Esophagus squamous epithelium (tissue), 5 donors: ENCODE measurements at places on chromosomes 7 and 10.

- no peak for DNase-seq
Observed at GRCh38 chr10:100725071-100725471, 20.3 kb upstream of the PAX2 start.

DNA sequence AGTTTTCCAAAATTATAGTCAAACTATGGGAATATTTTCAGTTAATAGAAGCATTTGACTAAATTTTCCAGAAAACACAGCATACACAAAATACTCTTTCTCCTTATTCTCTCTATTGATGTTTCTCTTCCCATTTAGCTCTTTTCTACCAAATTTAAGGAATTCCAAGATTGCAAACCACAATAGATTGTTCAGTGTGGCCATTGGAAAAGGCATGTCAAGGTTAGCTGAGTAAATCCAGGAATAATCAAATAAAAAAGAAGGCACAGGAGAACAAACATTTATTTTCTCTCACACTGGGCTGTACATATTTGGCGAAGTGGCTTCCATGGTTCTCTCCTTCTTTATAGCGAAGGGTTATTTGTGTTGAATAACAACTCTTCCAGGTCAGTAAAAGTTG, 117.3 kb downstream of the THSD7A start:
- no peak for DNase-seq

DNA sequence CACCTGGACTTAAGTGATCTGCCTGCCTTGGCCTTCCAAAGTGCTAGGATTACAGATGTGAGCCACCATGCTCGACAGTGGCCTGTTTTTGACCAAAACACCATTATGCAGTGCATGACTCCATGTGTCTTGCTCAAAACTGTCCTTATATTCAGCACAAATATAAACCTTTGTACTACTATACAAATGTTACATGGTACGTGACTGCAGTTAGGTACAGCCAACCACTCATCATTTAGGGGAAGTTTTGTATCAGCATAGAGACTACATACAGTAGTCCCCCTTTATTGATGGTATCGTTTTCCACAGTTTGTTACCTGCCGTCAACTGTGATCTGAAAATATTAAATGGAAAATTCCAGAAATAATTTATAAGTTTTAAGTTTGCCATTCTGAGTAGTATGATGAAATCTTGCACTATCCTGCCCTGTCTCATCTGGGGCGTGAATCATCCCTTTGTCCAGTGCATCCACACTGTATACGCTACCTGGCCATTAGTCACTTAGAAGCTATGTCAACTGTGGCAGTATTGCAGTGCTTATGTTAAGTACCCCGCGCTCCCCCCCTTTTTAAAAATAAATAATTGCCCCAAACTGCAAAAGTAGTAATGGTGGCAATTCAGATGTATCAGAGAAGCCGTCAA, 23.3 kb upstream of the ZNF282 start:
- no peak for DNase-seq

- DNase-seq = no peak
Observed at GRCh38 chr10:101221963-101222531, 7.2 kb downstream of the LBX1 start.

DNA sequence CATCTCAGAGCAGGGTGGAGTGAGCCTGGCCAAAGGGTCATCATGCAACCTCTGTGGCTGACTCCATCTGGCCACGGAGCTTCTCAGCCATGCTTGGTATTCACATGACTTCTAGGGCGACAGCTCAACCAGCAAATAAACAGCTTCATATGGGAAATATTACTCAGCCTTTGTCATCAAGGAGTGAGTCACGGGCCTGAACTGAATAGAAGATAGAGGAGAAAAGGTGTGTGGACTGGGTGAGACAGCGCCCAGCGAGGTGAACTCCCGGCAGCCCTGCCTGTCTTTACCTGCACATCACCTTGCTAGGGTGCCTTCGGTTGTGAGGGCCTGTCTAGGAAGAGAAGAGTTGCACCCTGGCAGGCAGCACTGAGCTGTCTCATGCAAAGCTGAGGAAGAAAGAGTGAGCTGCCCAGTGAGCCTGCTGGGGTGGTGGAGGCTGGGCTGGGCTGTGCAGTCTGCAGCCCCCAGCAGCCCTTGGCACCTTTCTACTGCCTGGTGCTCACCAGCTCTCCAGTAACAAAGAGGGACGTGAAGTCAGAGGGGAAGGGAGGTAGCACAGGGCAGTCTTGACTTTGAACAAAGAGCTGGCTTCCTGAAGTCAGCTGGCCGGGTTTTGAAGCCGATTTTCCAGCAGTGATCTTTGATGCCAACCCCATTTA, 114.2 kb downstream of the EGFR start:
- no peak for DNase-seq

- no peak for DNase-seq
Observed at GRCh38 chr10:101063050-101063525, 1.3 kb downstream of the KAZALD1 start.

DNA sequence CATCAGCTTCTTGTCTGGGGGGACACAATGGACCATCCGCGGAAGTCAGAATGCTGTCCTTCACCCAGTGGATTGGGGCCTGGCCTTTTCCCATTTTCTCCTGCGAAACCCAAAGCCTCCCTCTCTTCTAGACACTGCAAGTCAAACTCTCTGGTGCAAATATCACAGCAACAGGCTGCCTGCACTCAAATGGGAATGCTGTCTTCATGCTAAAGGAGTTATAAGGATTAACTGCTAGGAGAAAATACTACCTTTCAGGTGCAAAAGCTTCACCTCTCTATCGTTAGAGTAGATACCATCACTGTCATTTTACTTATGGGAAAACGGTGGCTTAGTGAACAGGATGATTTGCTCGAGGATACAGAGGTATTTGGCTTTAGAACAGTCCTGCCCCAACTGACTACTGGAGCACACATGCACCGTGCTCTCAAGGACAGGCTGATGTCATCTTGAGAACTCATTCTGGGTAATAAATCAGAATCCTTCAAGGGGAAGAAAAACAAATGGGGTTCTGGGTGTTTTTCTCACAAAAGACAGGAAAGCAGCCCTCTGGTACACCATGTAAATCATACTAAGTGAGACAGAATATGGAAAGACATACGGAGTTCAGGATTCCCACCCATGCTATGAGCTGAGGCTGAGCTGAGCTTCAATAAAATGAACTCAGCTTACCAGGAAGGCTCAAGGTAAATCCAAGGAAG, 100.9 kb downstream of the SAMD9 start:
- DNase-seq = no peak

DNA sequence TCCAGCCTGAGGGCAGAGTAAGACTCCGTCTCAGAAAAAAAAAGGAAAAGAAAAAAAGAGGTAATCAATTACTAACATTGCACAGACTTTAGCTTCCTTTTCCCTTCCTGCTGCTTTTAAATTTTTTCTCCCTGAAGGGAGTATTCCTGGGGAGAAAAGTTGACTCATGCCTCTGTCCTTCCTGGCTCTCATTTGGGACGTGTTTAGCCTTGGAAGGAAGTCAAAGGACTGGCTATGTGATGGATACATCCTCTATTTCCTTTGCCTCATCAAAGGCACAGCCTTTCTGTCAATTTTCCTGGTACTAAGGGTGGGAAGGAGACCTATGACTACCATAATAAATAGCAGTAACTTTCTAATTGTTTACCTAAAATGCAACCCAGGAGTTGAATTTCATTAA, 77.6 kb downstream of the ITGA8 start:
- DNase-seq = no peak

DNA sequence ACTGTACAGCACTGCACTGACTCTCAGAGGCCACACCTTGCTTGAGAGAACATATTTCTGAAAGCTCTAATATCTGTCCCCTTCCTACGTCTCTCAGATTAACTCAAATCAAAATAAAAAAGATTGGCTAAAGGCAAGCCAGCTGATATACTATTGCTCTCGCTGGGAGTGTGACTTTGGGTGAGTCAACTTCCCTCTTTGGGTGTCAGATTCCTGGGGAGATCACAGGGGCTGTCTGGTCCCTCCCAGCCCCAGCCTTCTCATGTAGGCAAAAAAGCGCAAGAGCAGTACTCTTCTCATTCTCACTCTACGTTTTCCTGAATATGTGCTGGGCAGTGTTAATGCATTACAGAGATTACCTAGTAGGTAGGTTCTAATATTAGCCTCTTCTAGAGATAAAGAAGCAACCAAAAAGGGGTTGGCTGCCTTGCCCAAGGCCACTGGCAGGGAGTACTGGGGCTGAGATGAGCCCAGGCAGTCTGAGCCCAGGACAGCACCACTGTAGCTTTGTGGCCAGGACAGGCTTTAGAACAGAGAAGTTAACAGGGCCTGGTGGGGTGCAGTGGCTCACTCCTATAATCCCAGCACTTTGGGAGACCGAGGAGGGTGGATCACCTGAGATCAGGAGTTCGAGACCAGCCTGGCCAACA, 9.1 kb upstream of the DENND2A start:
- no peak for DNase-seq

DNA sequence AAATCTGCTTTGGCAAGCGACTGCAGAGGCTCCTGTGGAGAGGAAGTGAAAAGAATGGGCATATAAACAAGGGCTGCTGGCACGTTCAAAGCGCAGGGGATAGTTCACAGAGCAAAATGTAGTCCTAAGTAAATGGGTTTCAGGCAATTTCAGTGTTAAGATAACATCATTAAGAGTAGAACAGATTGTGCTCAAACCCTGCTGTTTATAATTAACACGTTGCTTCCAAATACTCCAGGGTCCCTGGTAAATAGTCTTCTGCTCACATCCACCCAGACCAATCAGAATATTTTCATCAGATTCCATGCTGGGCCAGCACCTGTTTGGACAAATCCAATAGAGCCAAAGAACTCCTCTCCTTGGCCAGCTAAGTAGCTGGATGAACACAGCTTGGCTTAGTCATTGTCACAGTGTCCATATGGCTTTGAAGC, 81.4 kb downstream of the ORC5 start:
- no peak for DNase-seq

DNA sequence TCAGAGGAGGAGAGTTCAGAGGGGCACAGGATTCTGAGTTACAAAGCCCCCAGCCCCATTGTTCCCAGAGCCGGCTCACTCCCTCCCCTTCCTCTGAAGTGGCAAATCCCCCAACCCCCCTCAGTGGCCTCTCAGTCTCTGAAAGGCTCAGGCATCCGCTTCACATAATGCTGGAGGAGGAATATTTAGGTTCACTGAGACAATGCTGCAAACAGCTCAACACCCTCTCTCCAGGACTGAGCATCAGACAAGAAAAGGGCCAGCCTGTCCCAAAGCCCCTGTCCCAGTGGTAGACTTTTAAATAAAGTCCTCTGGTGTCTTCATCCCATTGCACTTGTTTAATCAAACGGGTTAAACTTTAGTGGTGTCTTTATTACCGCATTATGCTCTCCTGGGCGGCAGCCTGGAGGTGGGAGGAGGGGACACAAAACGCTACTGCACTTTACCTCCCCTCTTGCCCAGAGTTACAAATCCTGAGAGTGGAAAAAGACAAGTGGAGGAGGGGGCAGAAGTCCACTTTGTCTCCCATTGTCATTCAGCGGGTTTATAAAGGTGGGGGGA, 257.9 kb downstream of the FGFR2 start:
- DNase-seq = no peak

DNA sequence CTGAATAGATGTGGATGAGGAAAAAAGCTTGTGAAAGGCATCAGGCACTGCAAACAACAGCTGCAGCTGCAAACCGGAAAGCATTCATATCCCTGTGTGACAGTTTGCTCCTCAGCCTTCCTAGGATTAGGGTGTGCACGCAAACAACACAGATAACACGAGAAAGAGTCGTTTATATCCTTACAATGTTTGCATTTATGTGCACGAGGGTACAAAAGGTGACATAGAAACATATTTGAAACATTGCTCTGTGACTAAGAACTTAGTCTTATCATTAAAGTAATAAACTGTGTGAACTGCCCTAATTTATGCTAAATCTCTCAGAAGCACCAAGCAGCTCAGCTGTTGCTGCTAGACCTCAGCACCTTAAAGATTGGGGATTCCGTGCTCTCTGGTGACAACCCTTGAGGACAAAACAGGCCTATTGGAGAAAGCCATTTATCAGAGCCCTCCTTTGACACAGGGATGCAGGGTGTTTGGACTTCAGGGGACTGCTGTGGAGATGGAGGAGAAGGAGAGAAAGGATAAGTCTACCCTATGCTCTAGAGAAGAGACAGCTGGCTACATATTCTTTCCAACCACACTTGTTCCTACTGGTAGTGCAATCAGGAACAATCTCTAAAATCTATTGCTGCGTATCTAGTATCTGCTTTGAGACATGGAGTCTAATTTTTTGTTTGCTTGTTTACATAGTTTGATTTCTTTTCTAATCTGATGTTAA, 176.2 kb downstream of the GNAT3 start:
- no peak for DNase-seq

- DNase-seq = no peak
Observed at GRCh38 chr10:50152792-50153272, 85.1 kb downstream of the WASHC2A start.

DNA sequence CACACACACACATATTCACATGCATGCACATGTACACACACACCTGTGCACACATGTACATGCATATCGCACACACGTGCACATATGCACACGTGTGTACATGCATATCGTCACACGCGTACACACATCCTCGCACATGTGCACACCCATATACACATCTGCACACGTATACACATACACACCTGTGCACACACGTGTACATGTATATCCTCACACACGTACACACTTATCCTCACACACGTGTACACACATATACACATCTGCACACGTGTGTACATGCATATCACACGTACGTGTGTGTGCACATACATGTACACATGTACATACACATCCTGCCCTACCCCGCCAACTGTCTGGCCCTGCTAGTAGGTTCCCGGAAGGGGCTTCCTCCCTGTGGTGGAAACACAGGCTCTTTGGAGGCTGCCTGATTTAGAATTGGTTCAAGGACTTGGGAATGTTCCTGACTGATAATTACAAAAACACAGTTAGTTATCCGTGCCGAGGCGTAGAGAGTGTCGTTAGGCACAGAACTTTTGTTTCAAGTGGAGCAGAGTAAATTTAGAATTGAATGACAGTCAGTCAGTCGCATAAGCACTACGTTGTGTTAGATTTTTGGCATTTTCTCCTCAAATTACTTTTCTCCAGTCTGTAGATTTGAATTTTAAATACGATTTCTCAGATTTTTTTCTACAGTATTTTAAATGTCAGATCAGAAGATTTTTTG, 18.5 kb upstream of the PRKAR1B start:
- DNase-seq = no peak

DNA sequence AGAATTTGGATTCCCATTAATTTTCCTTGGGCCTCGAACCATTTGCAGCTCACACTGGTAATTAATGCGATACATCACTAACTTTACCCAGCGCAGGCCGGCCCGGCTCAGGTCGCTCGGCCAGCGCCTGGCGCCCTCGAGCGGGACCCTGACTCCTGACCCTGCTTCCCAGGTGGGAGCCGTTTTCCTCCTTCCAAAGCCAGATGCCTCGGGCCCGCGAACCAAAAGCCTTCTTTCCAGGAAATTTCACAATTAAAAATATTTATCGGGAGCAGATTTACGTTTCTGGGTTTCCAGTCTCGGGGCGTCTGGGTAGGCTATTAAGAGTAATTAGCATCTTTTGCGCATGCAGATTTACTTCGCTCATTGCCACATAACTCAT, 12.2 kb downstream of the LBX1 start:
- DNase-seq = no peak

DNA sequence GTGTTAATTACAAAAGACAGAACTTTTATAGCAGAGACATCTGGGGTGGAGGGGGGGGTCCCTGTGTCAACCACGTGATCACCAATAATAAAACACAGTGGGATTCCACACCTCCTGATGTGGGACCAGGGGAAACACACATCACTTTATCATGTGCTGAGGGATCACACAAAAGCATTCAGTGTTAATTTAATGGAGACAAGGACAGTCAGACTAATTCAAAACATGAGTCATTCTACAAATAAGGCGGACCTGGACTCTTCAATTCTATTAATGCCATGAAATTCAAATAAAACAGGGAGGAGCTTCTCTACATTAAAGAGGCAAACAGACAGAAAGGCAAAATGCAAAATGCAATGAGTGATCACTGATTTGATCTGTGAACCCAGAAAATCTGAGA, 67.3 kb upstream of the PFKP start:
- DNase-seq = no peak

- no peak for DNase-seq
Observed at GRCh38 chr7:125391921-125392320, 462.3 kb upstream of the POT1 start.
